T1000 (cell line): ENCODE measurements at places on chromosomes 5 and 9.

DNA sequence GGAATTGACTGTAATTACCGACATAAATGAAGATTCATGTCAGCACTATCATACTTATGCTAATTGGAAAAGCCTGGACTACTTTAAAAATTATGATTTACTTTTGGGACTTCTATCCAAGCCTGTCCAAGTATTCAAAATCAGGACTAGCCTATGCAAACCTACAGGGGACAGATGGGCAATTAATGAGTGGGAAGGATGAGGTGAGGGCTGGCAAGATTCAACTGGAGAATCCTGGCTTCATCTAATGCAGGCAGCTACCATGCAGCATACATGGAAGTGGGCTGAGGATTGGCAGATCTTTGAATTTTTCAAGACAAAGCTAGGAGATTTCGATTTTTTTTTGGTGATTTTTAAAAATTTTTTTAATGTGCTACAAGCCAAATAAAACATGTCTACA is 532.6 kb downstream of the CSNK1G3 start:
- no peak for DNase-seq

DNA sequence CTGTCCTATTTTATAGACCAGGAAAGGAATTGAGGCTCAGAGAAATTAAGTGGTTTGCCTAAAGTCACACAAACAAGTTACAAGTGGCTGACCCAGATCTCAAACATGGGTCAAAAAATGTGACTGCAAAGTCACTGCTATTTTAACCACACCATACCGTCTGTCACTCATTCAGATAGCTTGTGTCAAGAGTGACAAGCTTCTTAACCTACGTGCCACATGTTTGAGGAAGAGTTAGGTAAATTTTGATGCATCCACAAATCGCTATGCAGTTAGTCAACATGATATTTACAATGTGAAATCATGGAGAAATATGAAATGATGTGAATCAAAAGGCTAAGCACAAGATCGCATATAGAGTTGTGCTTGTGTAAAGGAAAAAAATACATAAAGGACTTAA is 22.7 kb upstream of the GNE start:
- no peak for DNase-seq

GRCh38 chr5:172713113-172713808 is 57.7 kb downstream of the DUSP1 start:
- peak; percentile 24 for DNase-seq

DNA sequence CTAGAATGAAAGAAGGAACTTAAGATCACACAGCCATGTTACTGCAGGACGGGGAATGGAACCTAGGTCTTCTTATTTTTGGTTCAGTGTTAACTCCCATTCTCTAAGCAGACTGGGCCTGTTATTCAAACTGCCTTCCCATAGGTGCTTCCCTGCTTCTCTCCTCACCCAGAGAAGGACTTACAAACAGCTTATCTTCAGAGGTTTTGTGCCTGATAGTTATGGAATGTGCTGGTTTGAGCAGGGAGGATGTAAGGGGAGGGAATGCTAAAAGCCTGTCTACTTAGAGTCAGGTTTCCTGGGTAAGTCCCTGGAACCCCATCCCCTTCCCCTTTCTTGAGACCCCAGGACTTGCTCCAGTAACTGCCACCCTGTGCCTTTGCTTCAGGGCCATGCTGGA is 4.2 kb upstream of the PSMD5 start:
- DNase-seq, result no peak

GRCh38 chr9:79694676-79695400 is 123.1 kb downstream of the TLE4 start:
- DNase-seq, result peak; percentile 39

- DNase-seq, result no peak
Observed at GRCh38 chr5:144183254-144183889, 12.7 kb downstream of the KCTD16 start.

DNA sequence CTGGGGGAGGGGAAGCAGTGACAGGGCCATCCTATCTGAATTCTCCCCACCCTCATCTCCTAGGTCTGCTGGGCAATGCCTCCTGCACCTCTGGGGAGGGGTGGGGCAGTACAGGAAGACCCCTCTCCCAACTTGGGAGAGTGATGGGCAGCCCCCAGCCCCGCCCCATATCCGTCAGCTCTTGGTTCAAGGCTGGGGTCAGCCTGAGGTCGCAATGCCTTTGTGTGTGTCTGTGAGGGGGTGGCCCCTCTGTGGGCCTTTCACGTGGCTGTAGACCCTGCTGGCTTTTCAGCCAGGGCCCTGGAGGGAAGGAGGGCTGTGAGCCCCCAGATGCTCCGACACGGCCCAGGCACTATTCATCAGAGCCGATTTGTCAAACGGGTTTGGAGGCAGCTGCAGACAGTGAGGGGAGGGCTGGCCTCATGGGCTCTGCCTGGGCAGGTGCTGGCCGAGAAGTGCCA is 49.5 kb upstream of the RNU6ATAC start:
- no peak for DNase-seq

- no peak for DNase-seq
Observed at GRCh38 chr9:72185561-72185960, 36.3 kb downstream of the GDA start.
